ENCODE measurements at places on chromosomes 7 and 10. TPM values are rescaled to one million over a fixed set of nuclear protein-coding genes. Genes with fewer than 3 reads are reported as not detected.

SAMD9L gene
- 15.9 TPM for total RNA-seq

HEPACAM2 gene
- not detected for total RNA-seq

SEMA4G gene
- 5.0 TPM for total RNA-seq

LGI1 gene
- total RNA-seq, result 1.1 TPM

GRM8 gene
- total RNA-seq, result 3.3 TPM

PON1 gene
- total RNA-seq, result not detected

PHKG1 gene
- total RNA-seq, result 3.1 TPM

NEUROD6 gene
- not detected for total RNA-seq

AFAP1L2 gene
- total RNA-seq, result 17.9 TPM

WASHC2A gene
- 37.8 TPM for total RNA-seq

NME8 gene
- total RNA-seq, result 1.5 TPM

Measured in ureter (tissue), 1 donor.